ENCODE measurements at places on chromosomes 2 and 18. TPM values are rescaled to one million over a fixed set of nuclear protein-coding genes. Genes with fewer than 3 reads are reported as not detected.

- no peak for DNase-seq
These were observed 25.6 kb upstream of the ZC3H15 start for GRCh38 chr2:186460465-186460864.

GRCh38 chr18:35049111-35050027 lies 8.2 kb downstream of the MAPRE2 start:
- DNase-seq: no peak

GRCh38 chr2:60735496-60736250 lies 20.4 kb upstream of the PAPOLG start:
- DNase-seq: no peak

- no peak for DNase-seq
These were observed 11.4 kb upstream of the ALPI start for GRCh38 chr2:232444409-232445148.

GRCh38 chr2:144702051-144702450 lies 182.1 kb upstream of the ZEB2 start:
- DNase-seq: no peak

- DNase-seq: no peak
These were observed 38.7 kb downstream of the TWIST2 start for GRCh38 chr2:238886453-238887094.

- no peak for DNase-seq
These were observed 119.7 kb upstream of the CTNNA2 start for GRCh38 chr2:79393107-79393685.

DNA sequence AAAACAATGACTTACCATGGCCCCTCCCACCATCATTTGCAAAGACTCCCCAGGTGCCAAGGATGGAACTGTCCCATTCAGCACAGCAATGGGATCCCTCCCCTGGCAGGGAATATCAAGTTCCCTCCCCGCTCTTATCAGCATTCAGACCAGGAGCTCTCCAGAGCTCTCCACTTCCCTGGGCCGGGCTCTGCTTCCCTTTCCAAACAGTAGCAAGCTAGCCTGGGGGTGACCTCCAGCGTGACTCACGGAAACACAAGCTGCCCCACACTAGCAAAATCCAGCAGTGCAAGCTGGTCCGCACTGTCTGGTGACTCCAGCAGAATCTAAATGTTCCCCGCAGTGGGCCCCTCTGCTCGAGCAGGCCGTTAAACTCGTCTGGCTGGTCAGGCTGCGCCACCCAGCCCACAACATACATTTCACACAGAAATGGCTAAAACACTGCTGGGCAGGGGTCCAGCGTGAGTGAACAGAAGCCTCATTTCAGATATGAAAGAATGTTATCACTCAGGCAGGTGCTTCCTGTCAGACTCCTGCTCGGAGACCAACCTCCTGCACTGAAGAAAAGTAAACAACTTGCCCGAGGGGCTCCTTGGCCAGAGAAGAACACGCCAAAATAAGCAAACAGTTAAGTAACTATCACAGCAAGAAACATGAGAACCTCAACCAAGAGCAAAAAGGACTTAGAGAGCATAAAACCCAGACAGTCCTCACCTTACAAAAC lies 33.9 kb downstream of the STAT1 start:
- DNase-seq: peak; percentile 68

DNA sequence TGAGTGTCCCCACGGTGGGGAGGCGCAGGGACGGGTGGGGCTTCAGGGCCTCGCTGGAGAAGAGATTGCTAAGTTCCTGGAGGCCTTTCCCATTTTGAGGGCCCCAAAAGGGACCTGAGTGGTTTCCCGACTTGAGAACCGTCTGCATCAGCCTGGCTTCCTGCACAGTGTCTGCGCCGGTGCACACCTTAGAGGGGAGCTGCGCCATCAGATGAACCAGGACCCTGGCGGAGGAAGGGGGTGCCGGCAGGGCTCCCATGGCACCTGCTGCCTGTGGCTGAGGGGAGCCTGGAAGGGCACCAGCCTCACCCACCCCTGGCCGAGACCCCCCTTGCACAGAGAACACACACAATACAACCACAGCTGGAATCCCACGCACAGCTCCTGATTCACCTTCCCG lies 465.1 kb upstream of the MYT1L start:
- no peak for DNase-seq

DNA sequence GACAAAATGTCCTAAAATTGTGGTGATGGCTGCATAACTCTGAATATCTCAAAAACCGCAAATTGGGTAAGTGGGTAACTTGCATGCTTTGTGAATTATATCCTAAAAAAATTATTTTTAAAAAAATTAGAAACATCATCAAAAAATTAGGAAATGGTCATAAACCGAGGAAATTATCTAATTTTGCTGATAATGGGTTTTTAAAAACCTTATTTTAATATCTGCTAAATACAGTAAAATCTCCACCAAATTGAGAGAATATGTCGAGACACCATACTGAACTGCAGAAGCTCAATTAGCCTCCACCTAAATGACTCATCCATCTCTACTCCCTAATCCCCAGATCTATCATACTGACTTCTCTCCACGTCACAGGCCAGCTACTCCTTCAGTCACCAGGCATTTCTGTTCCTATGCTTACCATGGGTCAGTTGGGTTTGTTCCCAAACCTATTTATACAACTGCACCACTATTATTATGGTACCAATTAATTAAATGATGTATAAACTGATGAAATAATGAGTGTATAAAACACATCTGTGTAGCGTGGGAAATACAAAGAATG lies 36.1 kb downstream of the SPIRE1 start:
- DNase-seq: no peak

DNA sequence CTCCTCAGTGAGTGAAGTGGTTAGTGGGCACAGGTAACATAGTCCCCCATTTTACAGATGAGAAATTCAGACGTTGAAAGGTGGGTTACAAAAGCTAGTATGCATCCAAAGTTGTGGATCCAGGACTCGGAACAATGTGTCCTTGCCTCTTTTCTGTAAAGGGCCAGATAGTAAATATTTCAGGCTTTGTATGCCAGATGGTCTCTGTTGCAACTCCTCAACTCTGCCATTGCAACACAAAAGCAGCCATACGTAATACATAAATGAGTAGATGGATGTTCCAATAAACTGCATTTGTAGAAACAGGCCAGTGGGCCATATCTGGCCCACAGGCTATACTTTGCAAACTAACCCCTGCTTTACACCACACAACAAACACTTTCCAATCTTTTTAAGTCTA lies 166.6 kb upstream of the PKDCC start:
- DNase-seq: no peak

GRCh38 chr2:69308338-69308737 lies 78.7 kb downstream of the GFPT1 start:
- no peak for DNase-seq

DNA sequence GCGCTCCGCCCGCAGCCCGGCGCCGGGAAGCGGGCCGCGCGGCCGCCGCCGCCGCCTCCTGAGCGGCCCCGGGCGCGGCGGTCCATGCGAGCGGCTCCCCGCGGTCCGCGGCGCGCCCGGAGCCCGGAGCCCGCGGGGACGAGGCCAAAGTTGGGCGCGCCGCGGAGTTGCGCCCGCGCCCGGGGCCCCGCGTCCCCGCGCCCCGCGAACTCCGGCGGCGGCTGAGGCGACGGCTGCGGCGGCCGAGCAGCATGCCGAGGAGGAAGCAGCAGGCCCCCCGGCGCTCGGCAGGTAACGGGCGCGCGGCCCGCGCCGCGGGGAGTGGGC lies 992 bp downstream of the TSHZ1 start:
- no peak for DNase-seq

- no peak for DNase-seq
These were observed 306.9 kb upstream of the NT5C1B start for GRCh38 chr2:18896125-18896764.

GRCh38 chr18:23614413-23614812 lies 28.1 kb upstream of the NPC1 start:
- no peak for DNase-seq

Gene DOCK10
- polyA plus RNA-seq: 11.2 TPM

Gene RAMP1
- 11.4 TPM for polyA plus RNA-seq

Gene PCARE
- polyA plus RNA-seq: 0.32 TPM

Data from left renal cortex interstitium (tissue), 4 donors.